ENCODE measurements at places on chromosomes 5 and 9.

- no peak for DNase-seq
These were observed 14.7 kb downstream of the MAN2A1 start for GRCh38 chr5:109704282-109704952.

DNA sequence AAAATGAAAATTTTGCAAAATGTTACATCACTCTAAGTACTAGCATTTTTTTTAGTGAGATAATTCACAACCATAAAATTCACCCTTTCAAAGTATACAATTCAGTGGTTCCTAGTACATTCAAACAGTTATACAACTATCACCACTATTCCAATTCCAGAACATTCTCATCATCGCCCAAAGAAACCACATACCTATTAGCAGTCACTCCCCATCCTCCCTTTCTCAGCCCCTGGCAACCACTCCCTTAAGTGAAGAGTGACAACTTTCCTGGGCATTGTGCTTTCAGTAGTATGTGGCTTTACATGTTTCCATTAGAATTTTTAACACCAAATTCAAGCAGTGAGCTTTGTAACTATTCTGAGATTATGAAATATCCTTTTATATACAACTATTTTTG, 81.4 kb downstream of the RASEF start:
- no peak for DNase-seq

GRCh38 chr9:89631384-89631783, 26.6 kb downstream of the GADD45G start:
- DNase-seq = no peak

DNA sequence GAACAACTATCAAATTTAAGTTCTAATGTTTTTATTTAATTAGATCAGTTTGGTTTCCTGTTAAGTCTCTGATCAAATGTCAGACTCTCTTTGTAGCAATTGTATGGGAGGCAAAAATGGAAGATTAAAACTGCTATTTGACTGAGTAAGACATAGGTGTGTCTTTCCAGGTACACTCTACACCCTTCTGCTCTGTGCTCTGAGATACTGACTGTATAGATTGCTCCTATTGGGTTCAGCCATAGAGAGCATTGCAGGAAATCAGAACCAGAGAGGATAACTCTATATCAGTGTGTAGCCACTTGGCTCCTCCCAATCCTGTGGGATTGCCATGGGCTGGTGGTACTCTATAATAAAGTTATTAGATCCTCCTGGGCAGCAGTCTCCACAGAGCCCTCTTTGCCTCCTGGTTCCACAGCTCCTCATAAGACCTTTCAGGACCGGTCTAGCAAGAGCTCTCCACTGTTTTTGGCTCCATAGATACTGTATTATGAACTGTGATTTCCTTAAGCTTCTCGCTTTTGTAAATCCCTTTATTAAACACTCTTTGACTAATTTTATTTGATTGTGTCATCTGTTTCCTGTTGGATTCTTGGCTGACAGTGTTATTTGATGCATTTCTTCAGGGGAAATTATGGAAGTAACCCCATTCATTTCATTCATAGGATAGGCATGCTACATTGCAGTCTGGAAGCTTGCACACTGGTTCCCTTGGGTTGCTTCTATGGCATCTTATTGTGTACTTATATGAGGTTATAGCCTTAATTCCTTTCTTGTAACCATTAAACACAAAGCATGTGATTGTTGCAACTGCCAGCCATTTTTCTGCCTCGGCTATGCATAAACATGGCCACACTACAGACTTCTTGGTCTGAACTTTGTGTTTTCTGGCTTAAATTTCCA, 115.6 kb downstream of the VCAN start:
- peak; percentile 31 for DNase-seq

GRCh38 chr9:68781928-68782327, 76.9 kb downstream of the PIP5K1B start:
- DNase-seq = no peak

GRCh38 chr5:178545941-178546674, 44.1 kb downstream of the COL23A1 start:
- DNase-seq = no peak

DNA sequence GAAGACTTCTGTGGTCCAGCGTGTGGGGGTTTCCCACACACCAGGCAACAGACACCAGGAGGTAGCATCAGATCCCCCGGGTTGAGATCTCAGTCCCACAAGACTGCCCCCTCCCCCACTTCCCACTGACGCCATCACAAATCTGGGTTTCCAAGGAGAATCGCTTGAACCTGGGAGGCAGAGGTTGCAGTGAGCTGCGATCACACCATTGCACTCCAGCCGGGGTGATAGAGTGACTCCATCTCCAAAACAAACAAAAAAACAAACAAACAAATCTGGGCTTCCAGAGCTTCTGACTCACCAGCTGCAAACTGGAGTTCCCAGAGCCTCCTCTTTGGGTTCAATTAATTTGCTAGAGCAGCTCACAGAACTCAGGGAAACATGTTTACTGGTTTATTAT, 4.7 kb upstream of the GBGT1 start:
- no peak for DNase-seq

GRCh38 chr9:116095403-116095802, 58.2 kb upstream of the PAPPA start:
- no peak for DNase-seq
